ENCODE measurements at places on chromosomes 12 and 14. TPM values are rescaled to one million over a fixed set of nuclear protein-coding genes. Genes with fewer than 3 reads are reported as not detected.

The NGB gene
- not detected for polyA plus RNA-seq

DNA sequence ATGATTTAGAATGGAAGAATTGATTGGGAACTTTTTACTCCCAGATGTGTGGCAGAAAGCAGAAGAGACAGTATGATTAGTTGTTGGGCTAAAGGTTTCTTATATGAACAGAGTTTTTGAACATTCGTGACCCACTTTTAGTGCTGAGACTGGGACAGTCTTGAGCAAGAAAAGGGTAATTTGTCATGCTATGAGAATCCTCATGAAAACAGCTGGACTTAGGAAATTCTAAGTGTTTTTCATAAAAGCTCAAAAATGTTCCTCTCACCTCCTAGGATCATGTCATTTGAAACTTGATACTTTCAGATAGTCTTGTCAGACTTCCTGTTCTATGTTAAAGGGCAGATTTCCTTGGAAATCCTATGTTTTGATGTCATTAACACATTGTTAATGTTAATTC lies 86.1 kb downstream of the MGAT4C start:
- DNase-seq = no peak

The LALBA gene
- not detected for polyA plus RNA-seq

The CFAP251 gene
- 0.95 TPM for polyA plus RNA-seq

GRCh38 chr12:39993268-39993667 lies 112.6 kb downstream of the SLC2A13 start:
- no peak for DNase-seq

The TRHDE gene
- 0.46 TPM for polyA plus RNA-seq

DNA sequence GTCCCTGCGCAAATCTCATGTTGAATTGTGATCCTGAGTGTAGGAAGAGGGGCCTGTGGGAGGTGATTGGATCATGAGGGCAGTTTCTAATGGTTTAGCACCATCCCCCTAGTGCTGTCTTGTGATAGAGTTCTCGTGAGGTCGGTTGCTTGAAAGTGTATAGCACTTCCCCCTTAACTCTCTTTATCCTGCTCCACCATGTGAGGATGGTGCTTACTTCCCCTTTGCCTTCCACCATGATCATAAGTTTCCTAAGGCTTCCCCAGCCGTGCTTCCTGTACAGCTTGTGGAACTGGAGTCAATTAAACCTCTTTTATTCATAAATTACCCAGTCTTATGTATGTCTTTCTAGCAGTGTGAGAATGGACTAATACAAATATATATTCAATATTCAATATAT lies 303.7 kb upstream of the SEL1L start:
- no peak for DNase-seq

DNA sequence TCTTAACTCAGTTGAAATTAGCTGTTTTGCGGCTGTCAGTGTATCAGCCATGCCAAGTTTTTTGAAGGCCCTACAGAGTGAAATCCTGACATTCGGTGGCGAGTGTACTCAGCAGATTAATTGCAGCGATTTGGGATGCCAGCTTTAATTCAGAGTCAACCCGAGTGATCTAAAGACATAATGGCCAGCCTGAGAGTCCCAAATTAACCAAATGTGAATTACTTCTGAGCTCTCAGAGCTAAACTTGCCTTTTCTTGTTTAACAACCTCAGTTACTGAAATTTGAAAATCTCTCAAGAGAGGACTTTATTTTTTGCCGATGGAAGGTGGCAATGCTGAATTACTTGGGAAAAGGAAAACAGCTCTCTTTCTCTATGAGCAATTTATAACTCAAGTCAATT lies 148.5 kb downstream of the GLT1D1 start:
- no peak for DNase-seq

The FAM186B gene
- 0.91 TPM for polyA plus RNA-seq

The SVOP gene
- 0.65 TPM for polyA plus RNA-seq

GRCh38 chr12:127272864-127273263 lies 994.1 kb upstream of the TMEM132C start:
- no peak for DNase-seq

- no peak for DNase-seq
Measured at GRCh38 chr12:114656906-114657596, 26.9 kb downstream of the TBX3 start.

The CCDC38 gene
- polyA plus RNA-seq = 0.18 TPM

The IFT81 gene
- 18.5 TPM for polyA plus RNA-seq

- no peak for DNase-seq
Measured at GRCh38 chr12:77953528-77954205, 123.0 kb downstream of the NAV3 start.

The C14orf39 gene
- 1.5 TPM for polyA plus RNA-seq

The PUS7L gene
- polyA plus RNA-seq = 8.1 TPM
